Glutamatergic neuron (in vitro differentiated cells): ENCODE measurements at places on chromosomes 3 and 15. TPM values are rescaled to one million over a fixed set of nuclear protein-coding genes. Genes with fewer than 3 reads are reported as not detected.

Gene PTPRG
- 52.1 TPM for total RNA-seq

GRCh38 chr15:26910715-26911114 is 43.9 kb downstream of the GABRA5 start:
- DNase-seq = no peak

Gene CLCN2
- 17.8 TPM for total RNA-seq

- no peak for DNase-seq
Measured at GRCh38 chr3:150447084-150447483, 39.0 kb downstream of the TSC22D2 start.

DNA sequence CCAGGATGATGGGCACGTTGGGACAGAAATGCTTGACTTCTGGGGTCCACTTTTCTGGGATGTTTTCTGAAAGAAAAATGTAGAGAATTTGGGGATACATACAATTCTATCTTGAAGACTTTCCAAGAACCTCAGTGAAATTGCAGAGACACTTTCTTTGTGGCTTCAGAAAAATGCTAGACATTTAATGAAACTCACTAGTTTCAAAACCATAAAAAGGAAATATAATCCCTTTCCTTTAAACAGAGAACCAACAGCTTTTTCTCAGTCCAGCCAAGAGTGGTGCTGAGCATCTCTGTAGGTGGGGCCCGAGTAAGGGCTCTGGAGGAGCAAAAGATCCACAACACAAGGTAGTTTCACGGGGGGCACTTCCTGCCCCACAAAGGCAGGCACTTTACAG is 4.4 kb upstream of the GPX1 start:
- DNase-seq = no peak

- no peak for DNase-seq
Measured at GRCh38 chr3:24388611-24389010, 106.0 kb downstream of the THRB start.

Gene ABHD17C
- total RNA-seq = 6.8 TPM

DNA sequence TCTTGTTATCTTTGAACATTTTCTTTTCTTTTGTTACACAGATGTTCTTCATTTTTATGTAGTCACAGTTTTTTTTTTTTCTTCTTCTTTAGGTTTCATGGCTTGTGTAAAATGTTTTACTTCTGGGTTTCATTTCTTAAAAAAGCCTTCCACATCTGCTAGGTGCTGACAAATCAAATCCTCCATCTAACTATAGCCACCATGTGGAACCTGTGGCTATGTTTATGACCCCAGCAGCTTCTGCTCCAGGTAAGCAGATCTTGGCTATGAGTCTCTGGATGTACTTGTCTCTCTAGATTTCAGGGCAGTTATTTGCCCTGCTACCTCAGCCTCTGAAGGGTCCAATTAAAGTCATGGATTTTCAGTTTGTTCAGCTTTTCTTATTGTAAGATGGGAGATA is 44.5 kb downstream of the OXSM start:
- DNase-seq = no peak

- DNase-seq = no peak
Measured at GRCh38 chr3:4404881-4405280, 62.2 kb downstream of the SUMF1 start.

Gene CCK
- not detected for total RNA-seq

Gene ITPKA
- 1.1 TPM for total RNA-seq

Gene CHRNB4
- total RNA-seq = 71.6 TPM

Gene SNX22
- total RNA-seq = 4.6 TPM

DNA sequence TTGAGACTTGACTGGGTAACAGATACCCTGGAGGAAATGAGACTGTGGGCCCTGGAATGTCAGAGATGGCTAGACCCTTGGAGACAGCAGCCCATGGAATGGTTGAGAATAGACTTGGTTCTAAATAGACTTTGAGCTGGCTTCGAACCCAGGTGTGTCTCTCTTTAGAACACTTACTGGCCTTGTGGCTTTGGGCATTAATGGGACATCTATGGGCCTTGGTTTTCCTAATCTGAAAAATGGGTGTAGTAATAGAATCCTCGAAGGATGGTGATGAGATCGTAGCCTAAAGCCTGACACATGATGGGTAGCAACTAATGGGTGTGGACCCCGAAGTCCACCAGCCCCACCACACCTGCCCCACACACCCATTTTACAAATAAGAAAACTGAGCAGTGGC is 119.2 kb downstream of the TMEM266 start:
- no peak for DNase-seq

Gene CFAP161
- 0.39 TPM for total RNA-seq

DNA sequence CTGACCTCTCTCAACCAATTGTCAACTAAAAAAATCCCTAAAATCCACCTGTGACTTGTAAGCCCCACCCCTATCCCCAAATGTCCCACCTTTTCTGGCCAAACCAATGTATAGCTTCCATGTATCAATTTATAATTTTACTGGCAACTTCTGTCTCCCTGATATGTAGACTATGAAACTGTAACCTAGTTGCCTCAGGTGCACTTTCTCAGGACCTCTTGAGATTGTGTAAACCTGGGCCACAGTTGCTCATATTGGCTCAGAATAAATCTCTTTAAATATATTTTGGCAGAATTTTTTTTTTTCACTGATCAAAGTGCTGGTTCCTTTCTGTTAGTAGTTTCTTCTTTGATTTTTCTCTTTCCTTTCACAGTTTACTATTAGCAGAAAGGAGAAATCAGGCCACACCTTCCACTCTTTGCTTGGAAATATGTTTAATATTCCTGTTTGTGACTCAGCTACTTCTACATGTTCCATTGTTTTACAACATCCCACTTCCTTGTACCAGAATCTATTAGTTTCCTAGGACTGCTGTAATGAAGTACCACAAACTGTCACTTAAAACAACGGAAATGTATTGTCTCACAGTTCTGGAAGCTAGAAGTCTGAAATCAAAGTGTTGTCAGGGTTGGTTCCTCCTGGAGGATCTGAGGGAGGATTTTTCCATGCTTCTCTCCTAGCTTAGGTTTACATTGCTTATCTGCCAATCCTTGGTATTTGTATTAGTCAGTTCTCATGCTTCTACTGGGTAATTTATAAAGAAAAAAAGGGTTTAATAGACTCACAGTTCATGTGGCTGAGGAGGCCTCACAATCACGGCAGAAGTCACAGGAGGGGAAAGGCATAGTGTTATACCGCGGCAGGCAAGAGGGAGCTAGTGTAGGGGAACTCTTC is 801.2 kb upstream of the ARPP21 start:
- DNase-seq = no peak

DNA sequence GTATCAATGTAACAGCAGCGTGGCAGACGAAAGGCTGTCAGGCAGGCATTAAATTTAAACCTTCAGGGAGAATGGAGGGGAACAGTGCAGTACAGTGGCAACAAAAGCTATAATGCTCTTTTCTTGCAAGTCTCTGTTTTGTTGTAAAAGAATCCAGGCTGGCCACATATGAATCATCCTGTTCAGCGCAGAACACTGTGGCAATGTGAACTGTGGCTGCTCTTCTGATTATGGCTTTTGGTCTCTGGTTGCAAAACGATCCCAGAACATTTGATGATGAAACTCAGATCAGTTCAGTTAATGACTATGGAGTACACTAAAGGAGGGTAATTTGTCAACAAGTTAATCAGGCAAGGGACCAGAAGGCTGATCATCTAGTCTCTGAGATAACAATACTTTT is 219.7 kb upstream of the SGO1 start:
- no peak for DNase-seq

Gene FHIT
- 15.2 TPM for total RNA-seq

Gene APBA2
- 166 TPM for total RNA-seq
